ENCODE measurements at places on chromosomes 7 and 10.

DNA sequence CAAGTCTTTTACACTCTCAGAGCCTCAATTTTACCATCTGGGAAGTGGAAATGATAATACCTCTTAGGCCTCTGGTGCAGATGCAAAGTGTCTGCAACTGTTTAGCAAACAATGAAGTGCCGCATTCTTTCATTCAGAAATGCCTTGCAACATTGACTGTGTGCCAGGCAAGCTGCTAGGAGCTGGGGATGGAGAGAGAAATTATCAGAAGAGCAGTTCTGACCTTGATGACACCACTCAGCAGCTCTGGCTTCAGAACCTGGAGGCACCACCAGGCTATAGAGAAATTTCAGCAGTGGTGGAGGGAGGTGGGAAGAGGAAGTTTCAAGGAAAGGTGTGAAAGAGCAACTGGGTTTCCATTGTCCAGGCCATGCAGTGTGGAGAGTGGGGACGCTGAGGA, 78.1 kb upstream of the HABP2 start:
- no peak for DNase-seq

DNA sequence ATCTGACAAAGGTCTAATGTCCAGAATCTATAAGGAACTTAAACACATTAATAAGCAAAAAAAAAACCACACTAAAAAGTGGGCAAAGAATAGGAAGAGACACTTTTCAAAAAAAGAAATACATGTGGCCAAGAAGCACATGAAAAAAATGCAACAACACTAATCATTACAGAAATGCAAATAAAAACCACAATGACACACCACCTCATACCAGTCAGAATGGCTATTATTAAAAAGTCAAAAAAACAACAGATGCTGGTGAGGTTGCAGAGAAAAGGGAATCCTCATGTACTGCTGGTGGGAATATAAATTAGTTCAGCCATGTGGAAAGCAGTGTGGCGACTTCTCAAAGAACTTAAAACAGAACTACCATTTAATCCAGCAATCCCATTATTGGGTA, 119.0 kb downstream of the LMBR1 start:
- no peak for DNase-seq

DNA sequence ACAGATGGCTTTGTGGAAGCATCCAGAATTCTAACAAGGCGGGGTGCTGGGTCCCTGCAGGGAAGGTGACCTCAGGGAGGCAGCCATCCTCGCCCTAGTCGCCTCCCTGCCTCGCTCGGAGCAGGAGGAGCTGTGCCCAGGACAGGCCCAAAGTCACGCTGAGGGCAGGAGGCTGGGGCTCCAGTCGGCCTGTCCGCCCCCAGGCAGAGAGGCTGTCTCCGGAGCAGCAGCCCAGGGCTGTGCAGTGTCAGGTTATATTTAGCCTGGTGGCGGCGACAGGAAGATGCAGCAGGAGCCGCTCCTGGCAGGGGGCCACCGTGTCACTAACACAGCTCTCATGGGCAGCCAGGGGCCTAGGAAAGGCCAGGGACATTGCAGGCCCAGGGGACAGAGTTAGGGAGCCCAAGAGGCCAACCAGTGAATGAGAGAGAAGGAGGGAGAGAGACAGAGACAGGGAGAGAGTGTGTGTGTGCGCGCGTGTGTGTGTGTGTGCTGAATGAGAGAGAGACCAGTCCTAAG, 13.5 kb downstream of the KCNH2 start:
- DNase-seq: no peak

DNA sequence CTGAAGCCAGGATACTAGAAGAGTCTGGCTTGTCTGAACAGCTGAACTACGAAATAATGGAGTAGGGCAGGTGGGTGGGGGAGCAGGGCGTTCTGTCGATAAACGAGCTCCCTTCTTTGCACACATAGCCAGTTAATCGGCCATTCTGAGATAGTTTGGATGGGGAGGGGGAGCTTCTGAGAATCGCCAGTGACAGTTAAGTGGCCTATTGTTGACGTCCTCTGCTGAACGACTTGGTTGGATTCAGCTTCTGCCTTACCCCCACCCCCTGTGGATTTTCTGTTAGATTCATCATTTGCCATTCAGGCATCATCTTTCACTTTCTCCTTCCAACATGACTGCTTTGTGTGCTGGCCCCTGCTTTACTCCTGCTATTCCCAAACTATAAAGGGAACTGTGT, 520 bp downstream of the CPA5 start:
- no peak for DNase-seq

DNA sequence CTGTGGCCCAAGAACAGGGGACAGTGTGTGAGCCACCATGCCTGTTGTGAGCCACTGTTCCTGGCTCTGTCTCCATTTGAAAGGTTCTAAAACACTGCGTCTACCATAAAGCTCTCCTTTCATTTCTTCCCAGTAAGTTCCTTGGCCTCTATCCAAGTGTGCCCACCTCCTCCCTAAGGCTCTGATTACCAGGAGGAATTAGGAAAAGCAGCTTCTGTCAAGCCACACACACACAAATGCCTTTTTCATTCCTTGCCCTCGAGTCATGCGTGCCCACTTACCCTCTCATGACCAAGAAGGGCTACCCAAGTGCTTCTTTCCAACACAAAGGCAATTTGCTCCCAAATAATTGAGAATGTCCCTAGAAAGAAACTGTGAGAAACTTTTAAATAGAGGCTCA, 70.8 kb upstream of the PARD3 start:
- no peak for DNase-seq

GRCh38 chr10:23702977-23703414, 264.1 kb downstream of the OTUD1 start:
- DNase-seq: peak; percentile 80

GRCh38 chr10:21401196-21401595, 124.3 kb downstream of the SKIDA1 start:
- DNase-seq: no peak

DNA sequence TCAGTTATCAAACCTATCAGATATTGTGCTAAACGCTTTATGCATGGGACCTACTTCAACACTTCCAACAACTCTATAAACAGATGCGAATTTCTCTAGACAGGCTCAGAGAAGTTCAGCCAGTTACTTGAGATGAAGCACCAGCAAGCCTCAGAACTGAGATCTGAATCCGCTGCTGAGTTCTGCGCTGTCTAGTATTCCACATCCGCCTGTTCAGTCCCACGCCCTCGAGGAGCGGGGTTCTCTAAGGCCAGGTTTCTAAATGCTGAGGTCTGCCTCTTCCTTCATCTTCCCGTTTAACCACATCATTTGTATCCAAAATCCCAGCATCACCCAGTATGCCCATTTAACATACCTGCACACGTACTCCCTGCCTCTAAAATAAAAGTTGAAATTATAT, 297.8 kb upstream of the ZNF32 start:
- no peak for DNase-seq

GRCh38 chr7:105775580-105775979, 100.8 kb downstream of the ATXN7L1 start:
- DNase-seq: no peak

Measured in LNCaP clone FGC (cell line).